ENCODE measurements at places on chromosomes 13 and 19.

DNA sequence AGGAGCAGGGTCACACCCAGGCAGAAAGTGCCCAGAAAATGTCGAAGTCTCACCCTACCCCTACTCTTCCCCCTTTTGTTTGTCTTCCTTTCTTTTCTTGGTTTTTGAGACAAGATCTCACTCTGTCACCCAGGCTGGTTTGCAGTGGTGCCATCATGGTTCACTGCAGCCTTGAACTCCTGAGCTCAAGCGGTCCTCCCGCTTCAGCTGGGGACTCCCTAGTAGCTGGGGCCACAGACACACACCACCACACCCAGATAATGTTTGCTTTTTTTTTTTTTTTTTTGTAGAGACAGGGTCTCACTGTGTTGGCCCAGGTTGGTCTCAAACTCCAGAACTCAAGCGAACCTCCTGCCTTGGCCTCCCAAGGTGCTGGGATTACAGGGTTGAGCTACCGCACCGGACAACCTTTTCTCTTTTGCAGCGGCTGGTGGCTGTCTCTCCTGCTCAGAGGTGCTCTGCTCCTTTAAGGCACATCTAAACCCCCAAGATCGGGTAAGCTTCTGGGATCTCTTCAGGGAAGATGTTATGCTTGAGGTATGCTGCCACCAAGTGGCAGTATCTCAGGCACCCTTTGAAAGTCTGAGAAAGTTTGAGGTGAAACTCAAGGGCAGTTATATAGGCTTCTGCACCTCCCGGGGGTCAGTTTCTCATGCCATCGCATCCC, 22.4 kb upstream of the EBI3 start:
- no peak for DNase-seq

- DNase-seq: no peak
Observed at GRCh38 chr19:29273000-29273640, 60.2 kb upstream of the UQCRFS1 start.

GRCh38 chr13:98577836-98578285, 954 bp upstream of the STK24 start:
- no peak for DNase-seq

- no peak for DNase-seq
Observed at GRCh38 chr19:1435378-1435989, 2.7 kb upstream of the RPS15 start.

DNA sequence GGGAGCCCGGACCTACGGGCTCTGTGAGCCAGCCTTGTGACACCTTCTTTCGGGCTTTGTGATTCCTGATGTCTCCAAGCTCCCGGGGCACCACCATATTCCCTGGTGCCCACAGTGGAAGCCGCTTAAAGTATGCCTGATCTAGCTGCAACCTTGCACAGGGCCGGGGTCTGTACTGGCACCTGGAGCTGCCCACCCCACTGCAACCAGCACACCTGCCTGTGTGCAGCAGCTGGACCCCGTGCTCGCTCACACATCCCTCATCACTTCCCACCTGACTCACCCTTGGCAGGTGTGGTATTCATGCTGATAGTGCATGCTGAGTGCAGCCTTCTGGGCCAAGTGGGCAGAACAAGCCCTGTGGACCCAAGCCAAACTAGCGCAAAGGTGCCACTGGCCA, 1981.1 kb upstream of the PCDH20 start:
- DNase-seq: no peak

DNA sequence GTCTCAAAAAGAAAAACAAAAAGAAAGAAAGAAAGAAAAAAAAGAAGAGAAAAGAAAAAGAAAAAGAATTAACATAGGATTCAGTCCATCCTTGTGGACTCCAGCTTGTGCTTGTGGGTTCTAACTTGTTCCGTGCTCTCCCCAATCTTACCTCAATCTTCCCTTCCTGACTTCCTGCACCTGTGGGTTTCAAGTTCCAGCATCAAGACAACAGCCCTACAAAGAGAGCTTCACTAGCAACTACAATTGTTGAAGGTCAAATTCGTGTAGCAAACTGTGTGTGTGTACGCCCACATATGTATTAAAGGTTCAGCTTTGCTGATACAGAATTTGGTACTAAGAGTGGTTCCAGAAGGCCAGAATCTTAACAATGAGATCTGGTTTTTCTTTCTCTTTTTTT, 25.3 kb downstream of the FXYD5 start:
- DNase-seq: no peak

GRCh38 chr13:74977498-74977897, 504.5 kb downstream of the TBC1D4 start:
- no peak for DNase-seq

- DNase-seq: no peak
Observed at GRCh38 chr19:17135001-17135853, 59.6 kb downstream of the MYO9B start.

- no peak for DNase-seq
Observed at GRCh38 chr19:17557466-17557865, 2.0 kb downstream of the COLGALT1 start.

DNA sequence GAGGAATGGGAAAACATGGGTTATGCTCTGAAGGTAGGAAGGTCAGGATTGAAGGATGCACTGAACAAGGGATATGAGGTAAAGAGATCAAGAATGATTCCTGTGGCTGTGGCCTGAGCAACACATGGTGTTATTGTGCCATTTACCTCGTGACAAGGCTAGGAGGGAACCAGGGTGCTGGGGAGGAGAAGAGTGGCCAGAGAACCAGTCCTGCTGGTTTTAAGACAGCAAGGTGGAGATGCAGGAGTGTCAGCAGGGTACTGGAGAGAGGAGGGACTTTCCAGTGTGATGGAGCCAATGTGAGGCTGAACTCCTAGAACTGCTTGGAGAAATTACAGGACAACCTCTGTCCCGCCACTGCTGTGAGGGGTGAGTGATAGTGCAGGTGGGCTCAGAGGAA, 282.4 kb downstream of the MYO16 start:
- no peak for DNase-seq

DNA sequence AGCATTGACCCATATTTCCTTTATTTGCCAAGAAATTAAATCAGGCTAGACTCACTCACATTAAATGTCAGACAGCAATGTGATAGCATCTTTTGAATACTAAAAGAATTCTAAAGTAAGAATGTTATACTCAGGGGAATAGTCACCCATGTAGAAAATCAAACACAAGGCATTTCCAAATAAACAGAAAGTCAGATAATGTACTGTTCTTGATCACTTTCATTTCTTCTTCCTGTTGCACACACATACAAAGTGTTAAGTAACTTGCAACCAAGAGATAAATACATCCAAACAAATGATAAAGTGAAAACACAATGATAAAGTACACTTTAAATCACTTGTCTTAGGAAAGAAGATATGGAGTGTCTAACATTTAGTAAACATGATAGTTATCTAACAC, 1366.6 kb upstream of the MIR17HG start:
- no peak for DNase-seq

DNA sequence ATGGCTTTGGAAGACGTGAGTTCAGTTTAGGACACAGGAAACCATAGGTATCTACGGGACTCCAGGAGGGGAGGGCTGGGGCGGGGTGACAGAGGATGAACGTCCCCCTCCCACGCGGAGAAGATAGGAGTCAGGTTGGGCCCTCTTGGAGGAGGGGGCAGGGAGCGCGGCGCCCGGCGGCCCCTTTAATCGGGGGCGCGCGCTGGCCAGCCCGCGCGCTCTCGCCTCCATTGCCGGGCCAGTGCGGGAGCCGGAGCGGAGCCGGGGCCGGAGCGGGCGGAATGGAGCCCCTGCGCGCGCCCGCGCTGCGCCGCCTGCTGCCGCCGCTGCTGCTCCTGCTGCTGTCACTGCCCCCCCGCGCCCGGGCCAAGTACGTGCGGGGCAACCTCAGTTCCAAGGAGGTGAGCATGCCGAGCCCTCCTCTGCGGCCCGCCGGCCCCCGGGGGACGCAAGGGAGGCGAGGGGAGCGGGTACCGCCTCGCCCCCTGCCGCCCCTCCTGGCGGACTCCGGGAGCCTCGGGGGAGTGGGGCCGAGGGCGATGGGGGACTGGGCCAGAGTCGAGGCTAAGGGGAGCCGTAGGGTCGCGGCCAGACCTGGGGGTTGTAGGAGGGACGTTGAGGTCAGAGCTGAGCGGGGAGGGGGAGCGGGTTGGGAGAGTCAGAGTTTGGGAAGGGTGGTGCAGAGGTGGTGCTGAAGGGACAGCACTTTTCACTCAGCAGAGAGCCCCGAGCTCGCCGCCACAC, at the start of gene TMEM145:
Gene TMEM145, plus strand, starts transcription at position 214 of the 744 bp plus-strand sequence. Its CDS starts 68 bp downstream, at position 282.
- no peak for DNase-seq

DNA sequence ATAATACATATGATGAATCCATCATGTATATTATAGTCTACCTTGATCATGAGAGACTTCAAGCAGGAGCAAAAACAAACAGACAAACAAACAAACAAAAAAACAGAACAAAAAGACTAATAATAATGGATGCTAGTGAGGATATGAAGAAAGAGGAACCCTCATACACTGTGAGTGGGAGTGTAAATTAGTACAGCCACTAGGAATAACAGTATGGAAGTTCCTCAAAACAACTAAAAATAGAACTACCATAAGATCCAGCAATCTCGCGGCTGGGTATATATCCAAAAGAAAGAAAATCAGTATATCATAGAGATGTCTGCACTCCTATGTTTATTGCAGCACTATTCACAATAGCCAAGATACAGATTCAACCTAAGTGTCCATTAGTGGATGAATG, 7.0 kb upstream of the DLEU7 start:
- DNase-seq: no peak

- no peak for DNase-seq
Observed at GRCh38 chr13:71255633-71256032, 611.4 kb downstream of the DACH1 start.

DNA sequence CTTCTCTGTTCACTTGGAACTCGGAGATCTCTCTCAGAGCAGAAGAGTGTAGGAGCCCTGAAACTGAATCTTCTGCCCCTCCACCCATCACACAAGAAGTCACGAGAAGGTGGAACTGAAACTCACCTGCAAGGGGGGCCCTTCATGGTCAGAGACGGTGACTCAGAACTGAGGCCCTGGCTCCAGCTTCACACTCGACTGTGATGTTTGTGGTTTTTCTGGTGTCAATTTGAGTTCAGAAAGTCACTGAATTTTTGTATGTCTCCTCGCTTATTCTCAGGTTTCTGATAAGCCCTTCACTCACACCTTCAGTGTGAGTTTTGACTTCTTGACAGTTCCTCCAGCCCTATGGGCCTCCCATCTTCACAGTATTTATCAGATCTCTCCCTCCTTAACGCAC, 23.1 kb downstream of the SIGLEC5 start:
- DNase-seq: no peak

DNA sequence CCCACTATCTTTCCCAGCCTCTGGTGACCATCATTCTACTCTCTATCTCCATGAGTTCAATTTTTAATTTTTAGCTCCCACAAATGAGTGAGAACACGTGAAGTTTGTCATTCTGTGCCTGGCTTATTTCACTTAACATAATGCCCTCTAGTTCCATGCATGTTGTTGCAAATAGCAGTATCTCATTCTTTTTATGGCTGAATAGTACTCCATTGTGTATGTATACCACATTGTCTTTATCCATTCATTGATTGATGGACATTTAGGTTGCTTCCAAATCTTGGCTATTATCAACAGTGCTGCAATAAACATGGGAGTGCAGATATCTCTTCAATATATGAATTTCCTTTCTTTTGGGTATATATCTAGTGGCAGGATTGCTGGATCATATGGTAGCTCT, 22.9 kb upstream of the ZFP82 start:
- no peak for DNase-seq

DNA sequence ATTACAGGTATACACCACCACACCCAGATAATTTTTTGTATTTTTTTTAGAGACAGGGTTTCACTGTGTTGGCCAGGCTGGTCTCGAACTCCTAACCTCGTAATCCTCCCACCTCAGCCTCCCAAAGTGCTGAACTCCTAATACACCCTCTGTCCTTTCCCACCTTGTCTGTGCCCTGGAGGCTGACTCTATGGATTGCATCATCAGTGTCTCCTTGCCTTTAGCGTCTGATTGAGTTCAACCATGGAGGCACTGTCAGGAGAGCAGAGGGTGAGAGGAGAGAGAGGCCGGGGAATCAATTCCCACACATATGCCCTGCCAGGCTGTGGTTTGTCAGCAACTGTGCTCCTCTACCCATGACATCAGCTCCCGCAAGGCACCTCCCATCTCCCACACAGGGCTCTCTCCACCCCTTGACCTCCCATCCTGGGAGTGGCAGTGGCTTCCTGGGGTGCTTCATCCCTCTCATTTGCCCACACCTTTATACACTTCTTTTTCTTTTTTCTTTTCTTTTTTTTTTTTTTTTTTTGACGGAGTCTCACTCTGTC, 12.6 kb upstream of the LILRB4 start:
- no peak for DNase-seq

DNA sequence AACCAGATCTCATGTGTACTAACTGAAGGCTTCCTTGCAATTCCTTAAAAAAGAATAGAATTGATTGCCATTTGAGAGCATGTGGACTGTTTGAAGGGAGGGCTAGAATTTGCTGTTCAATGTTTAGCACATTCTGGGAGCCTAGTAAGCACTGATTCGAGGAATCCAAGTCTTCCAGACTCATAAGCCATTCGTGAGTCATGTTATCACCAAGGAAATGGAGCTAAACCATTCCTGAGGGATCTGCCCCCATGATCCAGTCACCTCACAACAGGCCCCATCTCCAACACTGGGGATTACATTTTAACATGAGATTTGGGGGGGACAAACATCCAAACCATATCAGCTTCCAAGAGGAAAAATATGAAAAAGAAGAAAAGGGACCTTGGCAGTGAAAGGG, 276.4 kb downstream of the KCNRG start:
- DNase-seq: no peak

- DNase-seq: no peak
Observed at GRCh38 chr19:47023448-47023794, 3.8 kb downstream of the NPAS1 start.
